ENCODE measurements at places on chromosomes 1 and 21.

DNA sequence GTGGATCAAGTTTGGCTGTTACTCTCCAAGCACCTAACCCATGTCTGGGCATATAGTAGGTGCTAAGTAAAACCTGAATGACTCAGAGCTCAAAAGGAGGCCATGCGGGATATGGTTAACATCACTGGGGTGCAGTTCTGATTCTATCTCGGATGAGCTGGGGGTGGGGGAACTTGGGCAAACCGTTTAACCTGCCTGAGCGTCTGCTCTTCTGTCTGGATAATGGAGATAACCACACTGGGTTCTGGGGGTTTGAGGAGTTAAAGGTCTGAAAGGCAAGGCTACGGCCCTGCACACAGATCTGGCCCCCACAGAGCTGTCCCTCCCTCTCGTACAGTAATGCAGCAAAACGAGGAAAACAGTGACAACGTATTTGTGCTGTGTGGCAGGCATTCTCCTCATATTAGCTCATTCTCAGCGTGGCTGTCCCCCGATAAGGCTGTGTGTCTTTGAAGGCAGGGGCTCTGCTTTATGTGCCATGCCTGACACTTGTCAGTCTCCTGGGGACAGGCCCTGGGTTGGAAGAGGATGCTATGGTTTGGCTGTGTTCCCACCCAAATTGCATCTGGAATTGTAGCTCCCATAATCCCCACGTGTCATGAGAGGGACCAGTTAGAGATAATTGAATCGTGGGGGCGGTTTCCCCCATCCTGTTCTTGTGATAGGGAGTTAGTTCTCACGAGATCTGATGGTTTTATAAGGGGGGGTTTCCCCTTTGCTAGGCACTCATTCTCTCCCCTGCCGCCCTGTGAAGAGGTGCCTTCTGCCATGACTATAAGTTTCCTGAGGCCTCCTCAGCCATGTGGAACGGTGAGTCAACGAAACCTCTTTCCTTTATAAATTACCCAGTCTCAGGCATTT lies 6.8 kb upstream of the ALDH4A1 start:
- no peak for DNase-seq

GRCh38 chr1:240831191-240831631 lies 219.3 kb upstream of the GREM2 start:
- DNase-seq, result no peak

DNA sequence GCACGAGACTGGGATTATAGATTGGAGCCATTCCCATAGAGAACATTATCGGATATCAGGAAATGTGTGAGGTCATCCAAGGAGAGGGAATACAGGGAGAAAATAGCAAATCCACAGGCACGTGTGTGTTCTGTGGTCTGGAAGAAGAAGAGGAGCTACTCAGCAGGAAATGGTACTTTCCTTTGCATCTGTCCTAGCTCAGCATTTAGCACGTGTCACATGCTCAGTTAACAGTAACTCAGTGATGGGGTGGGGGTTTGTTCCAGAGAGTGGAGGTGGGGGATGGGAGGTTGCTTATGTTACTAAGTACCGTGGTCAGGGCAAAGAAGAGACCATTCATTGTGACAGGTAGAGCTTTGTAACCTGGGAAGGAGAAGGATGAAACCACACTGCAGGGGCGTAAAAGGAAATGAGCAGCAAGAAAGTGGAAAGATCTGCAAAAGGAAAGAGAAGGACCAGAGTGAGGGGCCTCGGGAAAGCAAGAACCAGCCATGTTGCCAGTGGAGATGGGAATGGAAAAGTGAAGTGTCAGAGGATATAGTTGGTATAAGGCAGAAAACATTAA lies 100.4 kb downstream of the ATP5PO start:
- no peak for DNase-seq

DNA sequence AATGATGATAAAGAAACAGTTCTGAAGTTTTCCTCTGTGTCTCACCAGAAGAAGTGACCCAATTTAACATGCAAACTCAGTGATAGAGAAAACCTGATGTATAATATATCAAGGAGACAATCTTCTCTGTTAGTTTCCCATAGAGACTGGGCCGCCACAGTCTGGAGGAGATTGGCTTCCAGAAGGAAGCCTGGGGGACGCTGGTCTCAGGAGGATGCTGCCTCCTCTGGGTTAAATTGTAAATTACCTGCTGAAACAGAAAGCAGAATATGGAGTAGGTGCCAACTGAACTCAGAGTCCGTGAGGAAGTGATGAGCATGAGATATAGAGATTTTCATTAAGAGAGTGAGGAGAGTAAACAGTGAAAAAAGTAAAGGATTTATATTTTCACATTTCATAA lies 15.8 kb downstream of the OR14I1 start:
- DNase-seq, result peak; percentile 5

GRCh38 chr1:113168946-113169345 lies 95.9 kb downstream of the LRIG2 start:
- no peak for DNase-seq

GRCh38 chr1:25208561-25209222 lies 23.6 kb downstream of the SYF2 start:
- no peak for DNase-seq

DNA sequence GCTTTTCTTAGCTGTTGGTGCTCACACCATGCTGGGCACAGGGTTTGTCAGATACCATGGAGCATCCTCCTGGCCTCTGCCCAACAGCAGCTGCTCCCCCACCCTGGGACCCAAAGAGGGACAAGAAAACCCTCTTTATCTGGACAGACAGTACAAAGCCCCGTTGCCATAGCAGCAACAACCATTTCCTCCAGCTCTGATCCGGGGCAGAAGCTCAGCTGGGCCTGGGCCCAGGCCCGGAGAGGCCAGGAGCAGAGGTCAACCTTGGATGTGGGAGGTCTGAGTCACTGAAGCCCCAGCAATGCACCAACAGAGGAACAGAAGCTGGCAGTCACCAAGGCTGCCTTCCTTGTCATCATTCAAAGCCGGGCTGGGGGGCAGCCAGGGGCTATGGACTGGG lies 228.4 kb upstream of the POU3F1 start:
- DNase-seq, result no peak

- no peak for DNase-seq
Observed at GRCh38 chr1:36159614-36160387, 3.8 kb downstream of the MAP7D1 start.

GRCh38 chr1:205054013-205054412 lies 11.0 kb downstream of the CNTN2 start:
- DNase-seq, result no peak

DNA sequence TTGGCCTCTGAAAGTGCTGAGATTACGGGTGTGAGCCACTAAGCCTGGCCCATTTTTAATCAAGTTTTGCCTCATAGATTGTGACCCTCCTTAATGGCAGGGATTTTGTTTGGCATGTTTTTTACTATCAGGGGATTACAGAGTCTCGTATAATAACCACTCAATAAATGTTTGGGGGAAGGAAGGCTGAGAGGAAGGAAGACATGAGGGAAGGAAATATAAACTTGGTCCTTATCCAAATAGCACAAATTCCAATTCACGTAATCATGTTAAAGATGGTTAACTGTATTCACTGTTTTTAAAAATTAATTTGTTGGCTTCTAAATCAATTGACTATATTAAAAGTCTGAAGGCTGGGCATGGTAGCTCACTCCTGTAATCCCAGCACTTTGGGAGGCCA lies 30.9 kb upstream of the SERTAD4 start:
- no peak for DNase-seq

- DNase-seq, result no peak
Observed at GRCh38 chr1:244219149-244219548, 168.1 kb downstream of the ZBTB18 start.

GRCh38 chr1:197127246-197127912 lies 19.1 kb downstream of the ASPM start:
- DNase-seq, result no peak

DNA sequence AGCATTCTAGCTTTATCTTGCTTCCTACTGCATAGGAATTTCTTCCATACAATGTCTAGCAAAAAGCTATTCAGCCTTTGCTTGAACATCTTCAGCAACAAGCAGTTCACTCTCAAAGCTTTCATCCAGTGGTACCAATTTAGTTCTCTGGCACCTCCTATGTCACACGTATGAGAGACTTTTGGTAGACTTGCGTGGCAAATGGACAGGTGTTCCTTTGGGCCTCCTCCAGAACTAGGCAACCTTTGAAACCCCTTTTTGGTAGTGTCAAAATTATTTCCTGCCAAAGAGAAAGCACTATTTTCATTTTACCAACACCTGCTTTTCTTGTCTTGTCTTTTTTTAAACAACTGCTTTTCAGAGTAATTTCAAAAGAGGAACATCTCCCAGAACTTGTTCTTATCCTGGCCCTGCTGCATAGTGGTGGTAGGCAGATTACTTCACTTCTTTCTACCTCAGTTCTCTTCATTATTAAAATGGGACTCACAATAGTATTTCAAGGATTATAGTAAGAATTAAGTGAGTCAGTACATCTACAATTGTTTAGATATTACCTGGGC lies 122.4 kb downstream of the MAST2 start:
- DNase-seq, result no peak

DNA sequence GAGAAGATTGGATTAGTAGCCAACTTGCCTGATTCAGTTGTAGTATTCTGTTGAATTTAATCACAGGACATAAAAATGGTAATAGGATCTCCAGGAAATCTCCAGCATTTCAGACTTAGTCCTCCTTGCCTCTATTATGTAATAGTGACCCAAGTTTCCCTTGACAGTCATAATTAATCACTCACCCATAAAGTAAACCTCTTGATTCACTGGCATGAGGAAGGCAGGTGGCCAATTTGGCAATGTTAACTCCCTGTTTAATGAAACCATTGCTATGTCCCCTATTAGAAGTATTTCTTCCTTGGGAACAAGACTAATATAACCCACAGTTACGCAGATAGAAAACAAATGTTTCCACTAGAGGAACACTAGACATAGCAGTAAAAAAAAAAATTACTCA lies 604.8 kb upstream of the CXADR start:
- no peak for DNase-seq

GRCh38 chr1:4018466-4019146 lies 118.5 kb upstream of the C1orf174 start:
- DNase-seq, result no peak
